ENCODE measurements at places on chromosomes 4 and X.

GRCh38 chrX:70552130-70552704 lies 107.6 kb downstream of the DLG3 start:
- DNase-seq, result no peak

DNA sequence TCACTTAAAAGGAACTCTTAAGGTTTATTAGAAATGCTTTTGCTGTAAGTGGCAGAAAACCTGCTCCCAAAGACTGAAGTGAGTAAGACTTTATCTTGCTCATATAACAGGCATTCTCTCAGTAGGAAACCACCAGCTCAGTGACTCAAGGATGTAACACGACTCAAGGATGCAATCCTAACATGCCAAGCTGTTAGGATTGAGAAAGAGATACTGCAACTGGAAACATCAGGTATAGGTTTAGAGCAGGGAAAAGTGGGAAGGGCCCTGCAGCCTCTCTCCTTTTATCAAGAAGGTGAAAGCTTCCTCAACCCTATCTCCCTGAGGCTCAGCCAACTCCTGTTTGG lies 11.9 kb upstream of the SLC9A7 start:
- no peak for DNase-seq

GRCh38 chrX:81120258-81120935 lies 81.3 kb downstream of the HMGN5 start:
- DNase-seq, result no peak

DNA sequence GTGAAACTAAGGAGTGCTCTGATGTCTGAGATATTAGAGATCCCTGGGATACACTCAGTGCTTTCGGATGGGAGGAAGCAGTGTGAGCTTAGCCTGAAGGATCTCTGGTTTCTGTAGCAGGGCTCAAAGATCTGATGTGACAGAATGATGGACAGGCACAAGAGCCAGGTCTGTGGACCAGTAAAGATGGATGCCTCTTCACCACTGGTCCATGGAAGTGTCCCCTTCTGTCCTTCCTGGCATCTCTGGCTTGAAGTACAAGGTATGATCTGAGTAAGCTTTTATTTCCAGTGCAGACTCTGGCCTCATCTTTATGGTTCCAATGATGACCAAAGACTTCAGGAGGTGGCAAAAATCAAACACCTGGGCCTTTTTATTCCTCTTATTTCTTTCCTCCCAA lies 88.1 kb downstream of the TBC1D9 start:
- no peak for DNase-seq

DNA sequence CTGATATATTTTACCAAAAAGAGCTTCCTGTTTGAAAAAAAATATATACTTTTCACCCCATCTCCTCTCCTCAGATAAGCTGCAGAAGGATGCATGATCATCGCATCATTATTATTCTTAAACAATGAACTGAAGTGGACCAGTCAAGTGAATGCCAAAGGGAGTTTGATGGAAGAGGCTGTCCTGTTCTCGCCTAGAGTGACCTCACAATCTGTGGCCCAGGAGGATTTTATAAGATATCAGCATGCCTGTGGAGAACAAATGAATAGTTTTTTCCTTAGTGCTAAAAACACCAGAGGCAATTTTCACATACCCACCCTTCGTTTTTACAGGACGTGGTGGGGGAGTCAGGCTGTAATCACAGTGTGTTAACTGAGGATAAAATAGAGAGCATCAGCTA lies 112.7 kb downstream of the USP46 start:
- DNase-seq, result no peak

DNA sequence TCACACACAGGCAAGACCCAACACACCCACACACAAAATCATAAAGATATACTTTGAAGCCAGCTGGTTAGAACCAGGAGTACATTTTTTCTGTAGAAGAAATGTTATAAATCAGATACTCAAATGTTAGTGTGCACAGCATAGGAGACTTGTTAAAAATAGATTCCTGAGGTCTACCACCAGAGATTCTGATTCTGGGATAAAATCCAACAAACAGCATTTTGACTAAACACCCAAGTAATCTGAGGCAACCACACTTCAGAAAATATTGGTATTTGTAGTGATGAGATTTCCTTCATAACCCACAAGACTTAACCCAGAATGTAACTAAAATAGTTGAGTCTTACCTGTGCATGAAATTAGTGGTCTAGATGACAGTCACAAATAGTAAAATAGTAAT lies 301.8 kb downstream of the HNRNPD start:
- no peak for DNase-seq

- DNase-seq, result no peak
Observed at GRCh38 chr4:141240671-141241070, 20.0 kb downstream of the ZNF330 start.

DNA sequence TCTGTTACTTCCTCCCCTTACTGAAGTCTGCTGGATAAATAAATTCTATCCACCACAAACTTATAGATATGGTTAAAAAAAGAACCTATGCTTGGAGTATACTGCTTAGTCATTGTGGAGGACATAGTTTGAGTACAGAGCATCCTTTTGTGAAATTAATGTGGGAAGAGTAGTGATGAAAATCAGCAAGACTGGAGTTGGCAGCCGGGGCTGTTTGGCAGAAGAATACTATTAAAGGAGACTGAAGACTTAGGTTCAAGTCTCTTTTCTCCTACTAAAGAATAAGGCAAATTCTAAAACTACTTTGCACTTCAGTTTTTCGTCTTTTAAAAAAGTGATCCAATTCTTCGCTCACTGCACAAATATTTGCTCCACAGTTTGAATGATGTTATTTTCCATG lies 326.6 kb upstream of the ATOH1 start:
- no peak for DNase-seq

GRCh38 chr4:5746829-5747737 lies 36.1 kb downstream of the EVC start:
- DNase-seq, result no peak

DNA sequence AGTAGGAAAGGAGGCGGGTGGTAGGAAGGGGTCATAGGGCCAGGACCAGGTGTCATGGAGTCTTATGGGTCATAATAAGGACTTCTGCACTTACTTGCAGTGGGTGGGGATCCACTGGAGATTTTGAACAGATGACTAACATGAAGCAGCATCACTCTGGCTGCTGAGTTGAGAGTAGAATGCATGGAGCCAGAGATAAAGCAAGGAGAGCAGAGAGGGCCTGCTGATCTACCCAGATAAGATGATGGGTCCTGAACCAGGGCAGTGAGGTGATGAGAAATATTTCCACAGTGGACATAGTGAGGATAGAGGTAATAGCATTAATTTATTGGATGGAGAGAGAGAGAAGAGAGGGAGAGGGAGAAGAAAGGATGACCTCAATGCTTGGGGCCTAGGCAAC lies 48.0 kb downstream of the HCCS start:
- no peak for DNase-seq

GRCh38 chr4:149279776-149280175 lies 535.9 kb downstream of the IQCM start:
- no peak for DNase-seq

DNA sequence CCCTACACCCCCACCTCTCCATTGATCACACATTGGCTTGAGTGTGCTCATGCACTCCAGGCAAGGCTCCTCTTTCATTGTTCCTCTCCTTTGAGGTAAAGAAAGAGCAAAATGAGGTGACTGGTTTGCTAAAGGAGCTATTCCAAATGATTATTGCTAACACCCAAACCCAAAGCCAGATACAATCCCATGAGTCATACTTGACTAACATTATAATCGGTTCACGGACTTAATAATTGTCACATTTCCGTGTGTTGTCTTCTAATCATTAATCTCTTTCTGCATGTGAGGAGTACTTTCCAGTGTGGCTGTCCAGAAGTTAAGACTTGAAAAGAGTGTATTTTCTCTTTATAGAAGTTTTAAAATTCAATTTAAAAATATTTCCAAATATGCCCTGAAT lies 174.3 kb upstream of the SFRP2 start:
- DNase-seq, result no peak

DNA sequence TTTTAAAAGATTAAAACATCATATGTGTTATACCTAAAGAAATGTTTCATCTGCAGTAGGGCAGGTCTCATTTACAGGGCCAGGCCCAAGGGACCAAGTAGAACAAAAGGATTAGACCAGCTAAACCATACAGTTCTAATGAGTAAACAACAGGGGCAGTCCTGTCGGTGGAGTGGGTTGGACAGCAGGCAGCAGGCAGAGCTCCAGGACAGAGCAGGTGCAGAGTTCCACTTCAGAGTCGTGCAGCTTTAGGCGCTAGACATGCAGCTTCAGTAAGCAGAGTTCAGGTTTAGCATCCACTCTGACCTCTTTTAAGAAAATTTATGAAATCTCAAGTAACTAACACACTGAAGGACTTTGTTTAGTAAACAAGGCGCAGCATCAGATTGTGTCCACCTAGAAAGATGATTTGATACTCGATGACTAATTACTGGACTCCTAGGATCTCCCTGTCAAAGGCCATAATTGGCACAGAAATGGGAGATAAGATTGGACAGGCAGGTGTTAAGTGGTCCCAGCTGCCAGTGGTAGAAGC lies 487.7 kb upstream of the INTU start:
- no peak for DNase-seq

DNA sequence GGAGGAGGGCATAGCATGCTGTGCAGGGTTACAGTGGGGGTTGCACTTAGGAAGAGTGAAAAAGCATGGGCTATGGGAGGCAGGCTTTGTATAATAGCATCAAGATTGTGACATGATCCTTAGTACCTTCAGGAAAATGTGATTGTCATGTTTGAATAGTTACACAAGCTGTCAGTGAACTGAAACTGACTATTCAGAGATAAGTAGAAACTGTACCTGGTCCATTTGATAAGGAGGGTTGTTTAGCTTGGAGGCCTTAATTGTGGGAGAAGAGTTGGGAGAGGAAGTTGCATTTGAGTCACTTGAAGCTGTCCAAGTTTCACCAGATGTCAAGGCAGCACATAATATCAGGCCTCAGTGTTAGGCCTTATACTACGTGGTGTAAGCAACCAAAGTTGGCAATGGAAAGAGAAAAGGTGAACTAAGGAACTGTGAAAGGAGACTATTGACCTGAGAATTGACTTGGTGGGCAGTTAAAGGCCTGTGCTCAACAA lies 85.0 kb downstream of the TEX13C start:
- DNase-seq, result no peak

- no peak for DNase-seq
Observed at GRCh38 chr4:138938366-138938690, 77.3 kb upstream of the NOCT start.

DNA sequence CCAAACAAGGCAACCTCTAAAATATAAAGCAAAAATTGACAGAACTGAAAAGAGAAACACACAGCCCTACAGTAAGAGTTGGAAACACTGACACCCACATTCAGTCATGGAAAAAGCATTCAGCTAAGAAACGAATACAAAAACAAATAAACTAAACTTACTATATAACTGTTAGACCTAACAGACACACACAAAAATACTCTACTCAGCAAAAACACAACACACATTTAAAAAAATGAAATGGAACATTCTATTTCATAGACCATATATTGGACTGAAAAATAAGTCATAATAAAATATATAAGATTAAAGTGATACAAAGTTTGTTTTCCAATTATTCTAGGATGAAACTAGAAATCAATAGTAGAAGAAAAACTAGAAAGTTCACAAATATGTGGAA lies 488.8 kb upstream of the POU3F4 start:
- no peak for DNase-seq

DNA sequence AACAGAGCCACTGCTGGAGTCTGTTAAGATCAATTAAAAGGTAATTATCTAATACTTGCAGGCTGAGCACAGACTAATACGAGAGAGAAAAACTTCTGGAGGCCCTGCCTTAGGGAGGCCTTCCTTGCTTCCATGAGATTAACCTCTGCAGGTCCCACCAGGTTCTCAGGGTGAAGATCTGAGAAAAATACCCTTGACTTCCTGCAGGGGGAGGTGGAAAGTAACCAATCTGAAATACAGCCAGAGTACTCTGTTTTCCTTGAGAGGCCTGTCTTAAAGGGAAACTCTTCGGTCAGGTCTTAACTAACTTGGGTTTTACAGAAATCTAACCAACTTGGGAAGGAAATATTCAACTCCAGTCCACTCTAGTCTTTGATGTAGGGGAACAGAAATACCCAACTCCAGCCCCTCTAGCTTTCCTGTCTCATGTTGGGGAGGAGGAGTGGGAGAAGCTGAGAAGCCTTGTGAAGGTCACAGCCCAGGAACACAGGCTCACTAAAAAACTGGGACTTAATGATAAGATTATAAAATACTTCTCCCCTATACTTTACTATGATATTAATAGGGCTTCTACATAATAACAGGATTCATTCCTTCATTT lies 77.1 kb downstream of the TBCK start:
- no peak for DNase-seq

- DNase-seq, result no peak
Observed at GRCh38 chr4:82360298-82361177, 13.3 kb downstream of the HNRNPD start.
